ENCODE measurements at places on chromosomes 7 and 10.

GRCh38 chr10:112361951-112362751 is 11.8 kb upstream of the ACSL5 start:
- DNase-seq, result peak; percentile 77

- no peak for DNase-seq
These were observed 125.6 kb downstream of the FAM53B start for GRCh38 chr10:124618470-124619073.

DNA sequence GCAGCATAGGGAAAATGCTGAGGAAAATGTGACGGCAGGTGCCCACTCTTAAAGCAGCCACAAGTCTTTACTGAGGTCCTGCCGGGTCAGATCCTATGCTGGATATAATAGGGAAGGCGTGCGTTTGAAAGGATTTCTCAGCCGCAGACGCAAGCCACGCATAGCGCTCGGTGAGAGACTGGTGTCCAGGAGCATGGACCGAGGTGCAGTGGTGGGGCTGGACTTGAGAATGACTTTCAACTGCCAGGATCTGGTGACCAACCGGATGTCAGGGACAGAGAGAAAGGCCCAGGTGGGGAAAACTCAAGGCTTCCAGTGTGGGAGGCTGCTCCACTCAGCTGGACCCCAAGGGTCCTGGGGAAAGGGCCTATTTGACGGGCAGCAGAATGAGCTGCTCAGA is 74.7 kb upstream of the INSIG1 start:
- no peak for DNase-seq

GRCh38 chr10:57759777-57760176 is 507.9 kb downstream of the IPMK start:
- DNase-seq, result no peak

DNA sequence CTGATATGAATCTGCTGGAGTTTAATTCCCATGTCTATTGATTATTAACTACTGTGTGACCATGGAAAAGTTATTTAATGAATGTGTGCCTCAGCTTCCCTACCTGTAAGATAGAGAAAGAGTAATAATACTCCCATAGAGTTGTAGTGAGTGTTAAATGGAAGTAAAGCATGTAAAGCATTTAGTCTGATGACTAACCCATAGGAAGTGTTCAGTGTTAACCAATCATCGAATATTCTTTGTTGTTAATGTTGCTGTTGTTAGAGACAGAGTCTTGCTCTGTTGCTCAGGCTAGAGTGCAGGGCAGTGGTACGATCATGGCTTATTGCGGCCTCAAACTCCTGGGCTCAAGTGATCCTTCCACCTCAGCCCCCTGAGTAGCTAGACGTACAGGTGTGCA is 36.2 kb upstream of the CCDC6 start:
- no peak for DNase-seq

GRCh38 chr10:129048513-129048912 is 418.5 kb upstream of the MGMT start:
- no peak for DNase-seq

- DNase-seq, result no peak
These were observed 6.7 kb upstream of the GRID1 start for GRCh38 chr10:86373251-86373650.

GRCh38 chr10:132608511-132609195 is 71.1 kb downstream of the INPP5A start:
- no peak for DNase-seq

- no peak for DNase-seq
These were observed 11.9 kb upstream of the SPAG6 start for GRCh38 chr10:22333167-22333974.

DNA sequence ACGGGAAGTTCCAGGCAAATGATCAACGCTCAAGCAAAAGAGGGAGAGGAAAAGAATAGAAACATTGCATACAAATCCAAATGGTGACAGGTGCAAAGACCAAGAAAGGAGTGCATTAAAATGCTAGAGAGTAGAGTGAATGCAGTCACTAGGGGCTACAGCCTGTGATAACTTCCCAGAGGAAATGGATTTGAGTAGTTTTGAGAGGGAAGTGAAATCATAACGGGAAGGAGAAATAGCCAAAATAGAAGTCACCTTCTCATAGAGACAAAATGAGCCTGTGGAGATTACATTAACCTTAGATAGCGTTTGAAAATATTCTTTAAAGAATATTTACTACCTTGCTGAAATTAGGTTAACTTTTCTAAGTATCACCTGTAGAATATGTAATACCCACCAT is 26.5 kb downstream of the NUP42 start:
- no peak for DNase-seq

All from EL (cell line).